Stimulated activated CD4-positive, alpha-beta T cell treated with anti-CD3 and anti-CD28 coated beads, Interleukin-1b, Interleukin-23, amount 100 ng/mL, for 1 hour (primary cell): ENCODE measurements at places on chromosomes 16 and 17.

DNA sequence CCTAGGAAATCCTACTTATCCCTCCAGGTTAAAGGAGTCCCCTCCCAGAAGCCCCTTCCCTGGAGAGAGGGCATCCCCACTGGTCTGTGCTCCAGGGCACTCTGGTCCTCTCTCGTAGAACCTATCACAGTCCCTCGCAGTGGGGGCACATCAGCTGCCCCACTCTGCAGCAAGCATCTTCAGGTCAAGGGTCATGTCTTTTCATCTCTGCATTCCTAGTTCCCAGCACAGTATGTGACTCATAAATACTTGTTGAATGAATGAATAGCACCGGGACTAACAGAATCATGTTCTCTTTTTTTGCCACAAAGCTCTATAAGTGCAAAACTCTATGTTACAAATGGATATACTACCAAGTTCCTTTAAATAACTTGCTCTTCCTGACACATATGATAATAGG lies 36.0 kb downstream of the RNF157 start:
- DNase-seq, result no peak

- DNase-seq, result no peak
Measured at GRCh38 chr16:61313931-61314330, 722.3 kb downstream of the CDH8 start.

GRCh38 chr16:89187032-89187769 lies 13.1 kb downstream of the SLC22A31 start:
- DNase-seq, result no peak

GRCh38 chr16:8768692-8769091 lies 28.7 kb downstream of the TMEM186 start:
- DNase-seq, result no peak

GRCh38 chr17:48636177-48637018 lies 10.2 kb upstream of the HOXB9 start:
- peak; percentile 47 for DNase-seq

GRCh38 chr17:58403311-58403710 lies 14.0 kb downstream of the RNF43 start:
- no peak for DNase-seq

DNA sequence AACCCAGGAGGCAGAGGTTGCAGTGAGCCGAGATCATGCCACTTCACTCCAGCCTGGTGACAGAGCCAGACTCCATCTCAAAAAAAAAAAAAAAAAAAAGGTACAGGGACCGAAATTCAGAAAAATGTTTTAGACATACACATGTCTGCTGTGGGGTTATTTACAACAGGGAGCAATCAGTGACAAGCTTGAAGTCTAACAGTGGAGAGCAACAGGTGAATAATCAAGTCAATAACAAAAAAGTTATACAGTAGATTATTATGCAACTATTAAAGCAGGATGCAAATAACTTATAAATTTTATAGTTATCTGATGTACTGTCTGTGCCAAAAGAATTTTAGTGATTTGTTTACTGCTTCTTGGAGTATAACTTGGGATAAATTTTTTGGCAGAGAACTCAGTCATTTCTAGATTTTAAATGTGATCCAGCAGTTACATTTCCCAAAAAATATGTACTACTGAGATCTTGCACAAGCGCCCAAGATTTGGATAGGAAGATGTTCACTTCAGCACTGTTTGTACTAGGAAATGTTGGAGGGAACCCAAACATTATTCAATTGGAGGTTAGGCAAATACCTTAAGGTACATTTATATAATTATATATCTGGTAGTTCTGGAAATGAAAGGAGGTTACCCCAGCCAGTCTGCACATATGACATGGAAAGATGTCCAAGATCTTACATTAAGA lies 34.1 kb downstream of the EEF2K start:
- no peak for DNase-seq

- no peak for DNase-seq
Measured at GRCh38 chr16:4925791-4926190, 11.2 kb downstream of the PPL start.
